ENCODE measurements at places on chromosomes 11 and 22.

GRCh38 chr11:113314389-113315301 lies at the start of gene TTC12:
TTC12 (plus strand) TSS chr11:113314583; CDS start chr11:113316258, 1,675 bp downstream.
- DNase-seq = peak; percentile 93

DNA sequence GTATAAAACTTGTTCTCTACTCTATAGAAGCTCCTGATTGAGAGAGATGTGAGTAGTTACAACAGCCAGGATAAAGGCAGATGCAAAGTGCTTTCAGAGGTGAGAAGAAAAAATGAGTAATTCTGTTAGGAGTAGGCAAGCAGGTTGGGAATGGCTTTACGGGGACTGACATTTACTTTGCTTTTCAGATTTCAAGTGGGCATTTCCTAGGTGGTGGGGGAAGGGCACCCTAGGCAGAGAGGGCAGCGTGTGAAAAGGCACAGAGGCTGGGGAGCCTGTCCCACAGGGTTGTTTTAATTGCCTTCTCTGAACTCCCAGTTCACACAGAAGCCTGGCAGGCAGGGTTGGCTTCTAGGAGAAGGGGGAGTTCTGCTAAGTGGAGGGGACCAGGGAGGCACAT lies 106.5 kb downstream of the NAV2 start:
- DNase-seq = no peak

- DNase-seq = no peak
These were observed 165.2 kb upstream of the E2F8 start for GRCh38 chr11:19405966-19406365.

GRCh38 chr11:65498042-65498726 lies 661 bp upstream of the MALAT1 start:
- DNase-seq = no peak

- DNase-seq = no peak
These were observed 275.8 kb downstream of the FAT3 start for GRCh38 chr11:92500453-92500852.

DNA sequence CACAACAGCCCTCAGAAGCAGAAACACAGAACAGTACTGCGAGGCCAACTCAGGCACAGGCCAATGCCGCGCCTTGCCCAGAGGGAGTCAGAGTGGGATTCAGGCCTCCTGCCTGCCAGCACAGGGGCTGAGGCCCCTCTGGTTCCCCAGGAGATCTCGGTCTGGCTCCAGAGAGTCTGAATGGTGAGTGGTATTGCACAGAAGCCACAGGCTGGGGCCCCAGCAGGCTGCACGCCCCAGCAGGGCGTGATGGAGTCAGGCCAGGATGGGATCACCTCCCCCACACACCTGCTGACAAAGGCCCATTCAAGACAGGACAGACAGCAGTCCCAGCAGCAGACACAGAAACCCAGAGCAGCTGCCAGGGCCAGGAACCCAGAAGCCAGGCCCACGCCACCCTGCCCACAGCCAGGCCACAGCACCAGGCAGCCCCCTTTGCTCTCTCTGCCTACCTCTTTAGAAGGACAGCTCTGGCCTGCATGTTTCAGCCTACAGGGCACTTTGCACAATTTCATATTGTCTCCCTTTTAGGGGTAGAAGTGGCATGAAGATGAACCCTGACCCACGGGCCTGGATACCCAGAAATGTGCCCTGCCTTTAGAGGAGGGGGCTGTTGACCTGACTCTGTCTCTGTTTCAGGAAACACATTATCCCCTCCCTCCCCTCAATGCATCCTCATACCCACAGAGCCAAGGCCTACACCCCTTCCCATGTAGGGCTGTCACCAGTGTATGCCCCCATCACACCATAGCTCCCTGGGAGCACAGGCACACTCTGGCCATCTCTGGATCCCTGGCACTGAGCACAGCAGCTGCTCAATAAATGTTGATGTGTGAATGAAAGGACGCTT lies 6.1 kb downstream of the FXYD6 start:
- peak; percentile 23 for DNase-seq

GRCh38 chr11:74253361-74253760 lies 58.1 kb downstream of the P4HA3 start:
- no peak for DNase-seq

DNA sequence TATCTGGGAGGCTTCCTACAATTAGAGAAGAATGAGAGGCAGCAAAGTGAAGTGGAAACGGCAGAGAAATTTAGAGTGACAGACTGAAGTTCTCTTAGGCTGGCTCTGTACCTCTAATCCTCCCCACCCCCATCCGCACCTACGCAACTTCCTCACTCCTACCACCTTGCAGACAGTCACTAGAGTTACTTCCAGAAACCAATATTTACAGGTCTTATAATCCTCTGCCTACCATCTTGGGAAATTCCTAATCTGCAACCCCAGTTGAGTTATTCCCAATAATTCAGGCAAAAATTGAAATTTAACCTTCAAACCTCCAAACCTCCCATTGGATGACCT lies 71.7 kb downstream of the PAK1 start:
- DNase-seq = no peak

- DNase-seq = no peak
These were observed 301.3 kb downstream of the DDX10 start for GRCh38 chr11:108966206-108966605.

Measured in Calu3 (cell line).